COR-L47 (cell line): ENCODE measurements at places on chromosomes 2 and 18.

DNA sequence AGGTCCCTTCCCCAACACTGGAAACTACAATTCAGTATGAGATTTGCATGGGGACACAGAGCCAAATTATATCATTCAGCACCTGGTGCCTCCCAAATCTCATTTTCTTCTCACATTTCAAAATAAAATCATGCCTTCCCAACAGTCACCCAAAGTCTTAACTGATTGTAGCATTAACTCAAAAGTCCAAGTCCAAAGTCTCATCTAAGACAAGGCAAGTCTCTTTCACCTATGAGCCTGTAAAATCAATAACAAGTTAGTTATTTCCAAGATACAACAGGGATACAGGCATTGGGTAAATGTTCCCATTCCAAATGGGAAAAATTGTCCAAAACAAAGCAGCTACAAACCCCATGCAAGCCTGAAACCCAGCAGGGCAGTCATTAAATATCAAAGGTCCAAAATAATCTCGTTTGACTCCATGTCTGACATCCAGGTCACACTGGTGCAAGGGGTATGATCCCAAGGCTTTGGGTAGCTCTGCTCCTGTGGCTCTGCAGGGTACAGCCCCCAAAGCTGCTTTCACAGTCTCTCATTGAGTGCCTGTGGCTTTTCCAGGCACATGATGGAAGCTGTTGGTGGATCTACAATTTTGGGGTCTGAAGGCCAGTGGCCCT, 1370.1 kb upstream of the DDX18 start:
- no peak for DNase-seq

- no peak for DNase-seq
Observed at GRCh38 chr18:71837547-71837946, 706.6 kb downstream of the CBLN2 start.

GRCh38 chr18:73980289-73980979, 167.2 kb downstream of the FBXO15 start:
- peak; percentile 32 for DNase-seq

DNA sequence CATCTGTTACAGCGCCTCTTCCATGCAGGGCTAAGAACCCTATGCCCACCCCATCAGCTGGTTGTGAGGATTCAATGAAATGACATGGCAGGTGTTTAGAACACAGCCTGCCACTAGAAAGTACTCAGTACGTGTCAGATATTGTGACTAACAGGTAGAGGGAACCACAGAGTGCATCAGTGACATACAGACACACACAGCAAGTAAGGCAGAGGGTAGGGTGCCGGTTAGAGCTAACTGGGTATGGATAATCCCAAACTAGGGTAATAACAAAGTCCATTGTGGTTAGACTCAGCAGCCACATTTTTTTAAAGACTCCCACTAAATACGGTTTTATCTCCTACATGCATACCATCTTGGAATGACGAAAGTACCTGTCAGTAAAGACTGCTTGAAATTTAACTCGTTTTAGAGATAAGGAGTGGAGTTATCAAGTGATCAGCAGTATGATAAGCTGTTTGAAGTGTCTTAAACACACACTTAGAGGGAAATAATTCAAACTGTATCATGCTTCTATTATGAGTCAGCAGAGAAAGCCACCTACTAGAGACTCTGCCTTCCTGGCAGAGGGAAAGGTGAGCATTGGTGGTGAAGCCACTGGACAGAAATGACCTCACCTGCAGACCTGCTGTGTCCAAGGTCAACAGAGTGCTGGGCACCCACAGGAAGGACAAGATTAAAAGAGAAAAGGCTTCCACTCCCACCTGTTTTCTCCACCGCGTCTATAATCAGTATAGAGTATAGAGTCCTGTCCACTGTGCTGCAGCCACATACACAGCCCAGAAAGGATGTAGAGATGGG, 20.6 kb downstream of the MPPE1 start:
- no peak for DNase-seq

DNA sequence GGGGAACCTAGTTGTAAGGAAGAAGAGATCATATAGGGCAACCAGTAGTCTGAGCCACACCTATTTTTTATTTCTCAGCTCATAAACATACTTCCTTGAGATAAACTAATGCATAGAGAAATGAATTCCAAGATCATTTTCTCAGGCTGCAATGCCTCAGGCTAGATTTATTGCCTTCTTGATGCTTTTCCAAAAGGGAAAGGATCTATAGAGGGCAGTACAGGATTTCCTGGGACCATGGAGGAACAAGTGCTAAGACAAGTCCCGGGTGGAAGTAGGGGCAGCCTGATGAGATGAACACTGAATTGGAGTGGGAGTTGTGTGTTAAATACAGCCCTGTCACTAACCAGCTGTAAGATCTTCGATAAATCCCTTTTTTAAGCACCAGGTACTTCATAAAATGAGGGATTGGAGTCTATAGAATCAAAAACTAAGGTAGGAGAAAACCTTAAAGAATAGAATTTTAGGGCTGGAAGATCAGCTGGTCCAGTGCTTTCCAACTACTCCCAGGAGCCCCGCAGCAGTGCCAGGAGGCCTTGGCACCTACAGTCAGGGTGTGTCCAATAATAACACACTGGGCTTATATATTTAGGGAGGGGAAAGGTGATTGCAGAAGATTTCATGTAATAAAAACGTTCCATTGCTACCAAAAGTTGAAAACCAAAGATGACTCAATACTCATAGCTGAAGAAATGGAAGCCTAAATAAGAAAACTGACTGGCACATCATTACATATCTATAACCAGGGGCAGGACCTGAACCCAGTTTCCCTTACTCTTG, 58.1 kb downstream of the SERTAD2 start:
- no peak for DNase-seq
